ENCODE measurements at places on chromosomes 1 and 21. TPM values are rescaled to one million over a fixed set of nuclear protein-coding genes. Genes with fewer than 3 reads are reported as not detected.

The HSPA6 gene
- polyA plus RNA-seq: 0.35 TPM

The ROR1 gene
- 36.8 TPM for polyA plus RNA-seq

The PKLR gene
- polyA plus RNA-seq: 7.6 TPM

The ATP1A2 gene
- polyA plus RNA-seq: 5.8 TPM

The TADA1 gene
- polyA plus RNA-seq: 29.1 TPM

The GJA9 gene
- polyA plus RNA-seq: 0.76 TPM

The CLCA4 gene
- not detected for polyA plus RNA-seq

The TDRD5 gene
- polyA plus RNA-seq: 5.1 TPM

The TRIM67 gene
- 0.15 TPM for polyA plus RNA-seq

The AQP10 gene
- 0.13 TPM for polyA plus RNA-seq

The C1orf94 gene
- not detected for polyA plus RNA-seq

The CDC7 gene
- 26.2 TPM for polyA plus RNA-seq

The FCRL4 gene
- not detected for polyA plus RNA-seq

The OR10J1 gene
- 0.03 TPM for polyA plus RNA-seq

The CORT gene
- 2.6 TPM for polyA plus RNA-seq

The TGFB2 gene
- 14.0 TPM for polyA plus RNA-seq

The LINGO4 gene
- polyA plus RNA-seq: not detected

The TNFRSF9 gene
- polyA plus RNA-seq: 0.13 TPM

The C1QTNF12 gene
- polyA plus RNA-seq: 8.2 TPM

Measured in left kidney (tissue), 8 donors.